Stimulated activated CD4-positive, alpha-beta T cell treated with anti-CD3 and anti-CD28 coated beads, Interleukin-4, amount 100 ng/mL, for 4 hours (primary cell): ENCODE measurements at places on chromosomes 4 and X.

DNA sequence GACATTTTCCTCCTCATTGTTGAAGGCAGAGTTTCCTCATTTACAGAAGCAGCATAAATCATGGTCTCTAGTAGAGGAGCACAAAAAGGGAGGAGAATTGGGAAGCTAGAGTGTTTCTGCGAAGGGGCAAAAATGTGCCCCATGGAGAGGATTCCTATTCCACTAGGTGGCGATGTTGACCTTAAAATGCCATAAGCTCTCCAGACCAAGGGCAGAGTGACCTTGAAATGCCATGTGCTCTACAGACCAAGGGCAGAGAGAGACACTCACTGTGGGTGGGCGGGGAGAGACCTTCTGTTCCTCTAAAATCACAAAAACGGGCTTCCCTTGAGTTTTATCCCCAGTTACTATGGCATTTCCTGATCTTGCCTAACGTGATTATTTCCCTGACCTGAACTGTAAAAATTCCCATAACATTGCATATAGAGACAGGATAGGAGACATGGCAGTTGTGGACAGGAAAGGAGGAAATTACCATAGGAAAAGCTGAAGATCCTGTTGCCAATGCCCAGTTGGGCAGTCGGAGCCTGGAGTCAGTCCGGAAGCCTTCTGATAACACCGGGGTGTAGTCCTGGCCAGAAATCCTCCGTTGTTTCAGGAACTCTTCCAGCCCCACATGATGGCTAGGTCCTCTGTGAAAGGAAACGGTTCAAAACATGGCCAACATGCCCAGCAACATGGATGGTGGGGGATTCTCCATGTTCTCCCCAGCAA, 567.7 kb downstream of the MAGEB5 start:
- no peak for DNase-seq

- DNase-seq, result no peak
These were observed 490.2 kb upstream of the BOD1L1 start for GRCh38 chr4:14117575-14118238.

DNA sequence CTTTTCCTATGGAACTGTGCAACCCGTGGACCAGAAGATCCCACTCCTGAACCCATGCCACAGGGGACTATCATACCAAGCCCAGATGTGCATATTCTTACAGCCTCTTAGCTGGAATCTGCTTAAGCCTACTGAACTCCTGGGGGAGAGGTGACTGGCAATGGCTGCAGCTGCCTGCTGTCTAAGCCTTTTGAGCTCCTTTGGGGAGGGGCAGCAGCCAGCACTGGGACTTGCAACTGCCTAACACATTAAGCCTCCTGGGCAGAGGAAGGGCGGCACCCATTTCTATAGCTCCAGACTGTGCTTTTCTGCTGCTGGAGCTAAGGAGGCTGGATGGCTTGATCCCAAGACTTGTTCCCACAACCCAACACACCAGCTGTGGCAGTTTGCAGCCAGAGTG, 117.9 kb upstream of the VEGFC start:
- DNase-seq, result no peak

DNA sequence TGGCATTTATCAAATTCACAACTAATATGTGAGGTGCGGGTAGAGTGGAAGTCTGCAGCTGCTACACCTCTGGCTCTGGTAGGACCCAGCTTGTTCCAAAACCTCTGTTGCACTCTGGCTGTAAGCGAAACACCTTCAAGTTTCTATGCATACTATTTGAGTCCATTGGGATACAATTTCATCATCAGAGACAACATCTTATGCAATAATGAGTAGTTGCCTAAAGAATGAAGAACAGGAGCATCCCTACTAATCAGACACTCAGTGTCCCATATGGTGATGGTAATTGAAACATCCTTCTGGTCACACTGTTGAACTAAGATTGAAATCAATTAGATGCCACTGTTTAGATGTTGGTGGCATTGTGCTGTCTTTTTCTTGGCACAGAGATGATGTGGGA, 178.4 kb downstream of the MGST2 start:
- no peak for DNase-seq

DNA sequence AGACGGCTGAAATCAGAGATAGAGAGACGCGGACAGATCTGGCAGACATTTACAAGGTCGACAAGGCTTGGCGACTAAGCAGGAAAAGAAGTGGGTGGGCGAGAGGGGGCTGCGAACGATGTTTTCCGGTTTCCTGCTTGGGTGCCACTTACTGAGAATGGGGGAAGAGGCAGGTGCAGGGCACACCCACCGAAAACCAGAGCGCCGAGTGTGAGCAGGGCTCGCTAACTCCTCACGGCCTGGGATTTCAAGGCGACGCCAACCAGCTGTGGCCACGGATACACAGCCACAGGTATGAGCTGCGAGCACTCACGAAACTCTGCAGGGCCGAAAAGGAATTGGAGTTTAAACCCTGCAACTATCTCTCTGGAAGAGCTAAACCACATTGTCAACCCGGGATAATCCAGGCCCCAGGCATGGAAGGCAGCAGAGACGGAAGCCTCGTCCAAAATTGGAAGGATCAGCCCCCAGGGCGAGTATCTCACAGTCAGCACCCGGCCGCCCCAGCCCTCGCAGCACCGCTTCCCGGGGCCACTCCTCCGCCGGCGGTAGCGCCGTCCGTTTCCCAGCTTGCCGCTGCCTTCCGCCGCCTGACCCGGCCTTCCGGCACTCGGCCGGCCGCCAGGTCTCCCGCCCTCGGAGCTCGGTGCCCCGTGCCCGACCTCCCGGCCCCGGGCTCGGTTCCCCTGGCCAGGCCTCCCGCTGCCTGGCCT, 778 bp downstream of the CASP3 start:
- peak; percentile 44 for DNase-seq

DNA sequence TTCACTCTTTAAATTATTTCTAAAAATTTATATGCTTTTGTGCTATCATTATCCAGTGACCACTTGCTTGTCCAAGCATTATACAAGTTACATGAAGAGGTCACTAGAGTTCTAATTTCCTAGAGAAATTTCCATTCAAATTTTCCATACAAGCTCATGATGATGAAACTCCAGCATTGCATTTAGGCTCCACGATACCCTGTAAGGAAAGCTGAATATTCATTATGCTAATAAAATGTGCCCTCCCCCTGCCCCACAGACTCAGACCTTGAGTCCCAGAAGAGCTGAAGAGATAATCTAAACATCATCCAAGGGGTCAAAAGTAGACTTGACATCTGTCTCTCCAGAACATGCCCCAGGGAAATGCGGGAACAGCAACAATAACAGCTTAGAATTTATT, 19.6 kb upstream of the FAM156A start:
- no peak for DNase-seq

- no peak for DNase-seq
These were observed 22.8 kb downstream of the NDST4 start for GRCh38 chr4:115090483-115091075.

GRCh38 chr4:95779447-95779846, 60.4 kb upstream of the PDHA2 start:
- DNase-seq, result no peak

DNA sequence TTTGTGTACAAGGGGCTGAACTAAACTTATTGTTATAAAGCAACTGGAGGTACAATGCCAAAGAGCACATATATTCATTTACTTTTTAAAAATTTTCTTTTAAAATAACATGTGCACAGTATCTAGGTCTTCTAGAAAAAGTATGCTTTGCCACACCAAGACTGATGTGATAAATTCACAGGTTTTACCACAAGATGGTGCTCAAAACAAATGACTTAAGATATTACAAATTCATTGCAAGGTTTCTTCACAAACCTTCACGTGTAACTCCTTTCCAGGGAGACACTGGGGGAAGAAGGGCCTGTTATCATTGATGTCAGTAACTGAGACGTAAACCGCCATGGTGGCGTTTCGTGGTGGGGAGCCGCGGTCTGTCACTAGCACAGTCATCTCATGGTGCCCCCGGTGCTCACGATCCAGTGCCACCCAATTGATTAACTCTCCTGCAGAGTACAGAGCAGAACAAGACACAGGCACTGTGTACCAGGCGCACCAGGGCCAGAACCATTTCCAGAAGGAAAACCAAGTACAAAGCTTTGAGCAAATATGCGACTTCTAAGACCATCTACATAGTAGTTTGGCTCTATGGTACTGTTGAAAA, 162.2 kb downstream of the DCHS2 start:
- no peak for DNase-seq

GRCh38 chr4:172124656-172125308, 311.6 kb downstream of the GALNTL6 start:
- DNase-seq, result no peak

GRCh38 chr4:1097553-1097952, 15.8 kb downstream of the RNF212 start:
- no peak for DNase-seq

DNA sequence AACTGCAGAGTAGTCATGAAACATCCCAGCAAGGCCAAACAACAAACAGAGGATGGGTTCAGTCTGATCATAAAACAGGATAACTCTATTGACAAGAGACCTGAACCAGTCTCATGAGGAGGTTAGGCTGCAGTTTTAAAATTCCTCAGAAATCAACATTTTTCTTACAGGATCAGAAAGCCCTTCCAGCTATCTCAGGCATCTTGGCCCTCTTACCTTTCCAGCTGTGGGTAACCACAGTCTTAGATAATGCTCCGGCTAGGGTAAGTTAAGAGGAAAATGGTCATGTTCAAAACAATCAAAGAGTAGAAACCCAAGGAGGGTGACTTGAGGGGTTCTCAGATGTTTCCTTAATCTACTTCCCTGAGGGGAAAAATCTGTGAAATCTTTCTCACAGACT, 5.1 kb downstream of the CTSO start:
- DNase-seq, result no peak

GRCh38 chr4:148573296-148573695, 131.1 kb upstream of the NR3C2 start:
- no peak for DNase-seq

- DNase-seq, result no peak
These were observed 531 bp downstream of the STAG2 start for GRCh38 chrX:123962006-123962467.

GRCh38 chrX:139820358-139820984, 112.4 kb downstream of the ATP11C start:
- DNase-seq, result no peak

DNA sequence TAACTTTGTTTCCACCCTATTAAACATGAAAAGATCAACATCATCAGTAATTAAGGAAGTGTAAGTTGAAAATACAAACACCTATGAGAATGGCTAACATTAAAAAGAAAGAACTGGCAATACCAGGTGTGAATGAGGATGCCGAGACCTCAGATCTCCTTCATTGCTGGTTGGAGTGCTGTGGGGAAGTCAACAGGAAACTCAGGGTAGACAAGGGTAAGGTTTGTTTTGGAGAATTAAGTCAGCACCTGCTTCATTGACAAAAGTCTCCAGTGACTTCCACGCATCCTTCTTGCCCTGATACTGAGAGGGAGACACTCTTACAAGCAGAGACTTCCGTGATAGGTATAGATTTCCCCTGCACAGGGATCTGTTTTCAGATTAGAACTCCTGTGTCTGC, 106.1 kb downstream of the IRF2 start:
- no peak for DNase-seq

GRCh38 chr4:32192363-32192762, 1472.2 kb downstream of the PCDH7 start:
- DNase-seq, result no peak

- DNase-seq, result no peak
These were observed 41.3 kb downstream of the MAGEB17 start for GRCh38 chrX:16208601-16209000.

GRCh38 chr4:111214371-111214770, 591.5 kb upstream of the PITX2 start:
- DNase-seq, result no peak

DNA sequence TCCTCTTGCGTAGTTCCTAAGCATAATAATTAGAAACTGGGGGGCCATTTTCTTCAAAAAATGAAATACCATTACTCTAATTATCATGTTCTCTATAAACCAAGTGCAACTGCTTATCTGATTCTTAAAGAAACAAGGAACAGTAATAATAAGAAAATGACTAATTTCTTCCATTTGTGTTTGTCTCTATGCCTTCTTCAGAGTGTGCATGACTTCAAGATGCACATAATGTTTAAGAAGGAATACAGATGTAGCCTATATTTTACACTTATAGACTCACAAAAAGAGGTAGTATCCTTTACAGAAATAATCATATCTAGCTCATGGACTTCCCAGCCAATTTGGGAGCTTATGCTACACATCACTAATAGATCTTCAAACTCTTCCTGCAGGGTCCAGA, 131.7 kb downstream of the CHRNA9 start:
- DNase-seq, result no peak

DNA sequence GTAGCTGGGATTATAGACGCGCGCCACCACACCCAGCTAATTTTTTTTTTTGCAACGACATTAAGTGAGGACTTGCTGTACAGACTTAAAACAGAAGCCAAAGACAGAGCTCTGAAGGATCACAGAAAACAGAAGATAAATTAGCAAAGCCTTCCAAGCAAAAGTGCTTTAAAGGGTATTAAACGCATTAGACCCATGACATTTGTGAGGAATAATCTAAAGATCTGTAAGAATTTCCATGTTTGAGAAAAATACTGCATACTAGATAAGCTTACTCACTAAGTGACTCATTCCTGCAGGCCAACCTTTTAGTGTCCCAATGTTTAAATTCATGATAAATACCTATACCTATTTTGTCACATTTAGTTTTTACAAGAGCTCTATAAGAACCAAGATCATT, 27.4 kb downstream of the SMARCA1 start:
- no peak for DNase-seq

DNA sequence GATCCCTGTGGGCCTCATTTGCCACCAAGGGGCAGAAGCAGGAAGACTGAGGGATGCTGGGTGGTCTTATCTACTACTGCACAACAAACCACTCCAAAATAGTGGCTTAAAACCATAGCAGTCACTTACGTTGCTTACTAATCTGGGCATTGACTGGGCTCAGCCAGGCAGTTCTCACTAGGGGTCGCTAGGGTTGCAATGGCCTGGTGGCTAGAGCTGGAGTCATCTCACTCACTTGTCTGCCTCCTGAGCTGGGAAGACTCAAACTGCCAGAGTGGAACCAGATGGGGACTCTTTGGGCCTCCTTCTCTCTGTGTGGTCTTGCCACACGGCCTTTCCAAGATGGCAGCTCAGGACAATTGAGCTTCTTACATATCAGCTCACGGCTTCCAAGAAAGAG, 216.3 kb upstream of the BCOR start:
- no peak for DNase-seq

- no peak for DNase-seq
These were observed 135.6 kb downstream of the TSPAN5 start for GRCh38 chr4:98522636-98523395.

- DNase-seq, result no peak
These were observed 22.5 kb downstream of the LETM1 start for GRCh38 chr4:1833307-1834046.

DNA sequence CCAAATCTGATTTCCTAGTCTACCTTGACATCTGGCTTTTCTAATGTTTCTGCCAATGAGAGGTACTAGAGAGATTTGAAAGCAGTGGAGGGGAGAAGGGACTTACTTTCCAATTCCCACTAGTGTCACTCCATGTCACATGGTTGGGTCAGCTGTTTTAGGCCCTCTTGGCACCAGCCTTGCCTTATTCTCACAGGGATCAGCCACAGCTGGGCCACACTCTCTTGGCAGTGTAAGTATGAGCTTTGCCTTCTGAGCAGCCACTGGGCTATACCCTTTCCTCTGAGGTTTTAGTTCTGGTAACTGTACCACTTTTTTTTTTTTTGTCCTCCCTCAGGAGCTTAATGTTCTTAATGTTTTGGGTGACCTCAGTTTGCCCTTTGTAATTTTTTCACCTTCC, 10.2 kb upstream of the ADH1C start:
- DNase-seq, result no peak
